ENCODE measurements at places on chromosomes 2 and 18.

GRCh38 chr18:45328811-45329210, 286.5 kb upstream of the SLC14A2 start:
- peak; percentile 88 for DNase-seq

GRCh38 chr2:174560737-174561136, 36.9 kb downstream of the WIPF1 start:
- DNase-seq: no peak

DNA sequence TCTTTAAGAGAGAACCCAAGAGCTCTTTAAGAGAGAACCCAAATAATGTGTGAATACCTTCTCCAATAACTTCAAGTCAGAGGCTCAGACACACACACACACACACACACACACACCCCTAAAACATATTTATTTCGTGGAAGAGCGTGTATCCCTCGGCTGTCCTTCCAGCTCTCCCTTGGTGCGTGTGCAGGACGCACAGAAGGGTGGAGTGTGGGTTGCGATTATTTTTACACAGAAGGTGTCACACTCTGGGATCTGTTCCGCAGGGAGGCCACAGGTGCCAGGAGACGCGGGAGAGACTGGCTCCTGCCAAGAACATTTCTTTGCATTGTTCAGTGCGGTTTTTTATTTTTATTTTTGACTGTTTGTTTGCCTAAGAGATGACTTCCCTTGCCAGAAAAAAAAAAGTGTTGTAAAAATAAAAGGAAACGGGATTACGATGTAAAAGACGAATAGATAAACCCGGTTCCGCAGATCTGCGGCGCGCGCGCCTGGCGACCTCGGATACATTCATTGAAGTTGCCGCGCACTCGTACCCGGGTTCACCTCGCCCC, 47.3 kb upstream of the ATP6V1B1 start:
- DNase-seq: no peak

- DNase-seq: peak; percentile 96
Observed at GRCh38 chr2:176128982-176129796, at the start of gene HOXD8. TSS of gene HOXD8 (plus strand) at chr2:176129705. CDS start at chr2:176130367, 662 bp downstream.

Measured in AG10803 (cell line).